ENCODE measurements at places on chromosomes 6 and 20. TPM values are rescaled to one million over a fixed set of nuclear protein-coding genes. Genes with fewer than 3 reads are reported as not detected.

DNA sequence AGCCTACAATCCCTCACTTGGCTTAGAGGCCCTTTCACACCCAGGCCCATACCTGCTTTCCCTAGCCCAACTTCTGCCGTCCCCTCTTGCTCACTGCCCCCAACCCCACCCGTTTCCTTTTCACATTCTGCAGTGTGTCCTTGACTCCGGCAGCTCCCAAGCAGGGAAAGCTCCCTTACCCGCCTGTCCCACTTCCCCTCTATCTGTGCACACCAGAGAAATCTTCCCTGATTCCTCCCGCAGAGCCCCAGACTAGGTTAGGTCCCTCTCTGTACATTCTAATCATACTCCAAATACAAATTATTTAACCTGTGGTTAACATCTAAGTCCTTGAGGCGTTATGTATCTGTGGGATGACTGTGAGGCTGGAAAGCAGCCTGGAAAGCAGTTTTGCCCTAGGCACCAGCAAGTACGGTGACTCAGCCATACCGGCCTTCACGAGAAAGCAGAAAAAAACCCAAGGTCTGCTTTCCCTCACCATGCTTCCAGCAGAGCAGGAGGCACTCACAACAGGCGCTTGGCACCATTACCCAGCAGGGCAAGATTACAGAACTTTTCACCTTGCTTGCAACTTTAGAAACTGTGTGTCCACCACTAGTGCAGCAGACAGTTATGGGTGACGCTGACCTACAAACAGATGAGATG is 22.3 kb downstream of the ELOVL5 start:
- DNase-seq = peak; percentile 66

GRCh38 chr6:155106456-155107115 is 111.5 kb downstream of the TIAM2 start:
- DNase-seq = no peak

- DNase-seq = no peak
Measured at GRCh38 chr6:16109659-16110305, 19.1 kb upstream of the MYLIP start.

- DNase-seq = no peak
Measured at GRCh38 chr6:75830959-75831885, 82.2 kb downstream of the MYO6 start.

DNA sequence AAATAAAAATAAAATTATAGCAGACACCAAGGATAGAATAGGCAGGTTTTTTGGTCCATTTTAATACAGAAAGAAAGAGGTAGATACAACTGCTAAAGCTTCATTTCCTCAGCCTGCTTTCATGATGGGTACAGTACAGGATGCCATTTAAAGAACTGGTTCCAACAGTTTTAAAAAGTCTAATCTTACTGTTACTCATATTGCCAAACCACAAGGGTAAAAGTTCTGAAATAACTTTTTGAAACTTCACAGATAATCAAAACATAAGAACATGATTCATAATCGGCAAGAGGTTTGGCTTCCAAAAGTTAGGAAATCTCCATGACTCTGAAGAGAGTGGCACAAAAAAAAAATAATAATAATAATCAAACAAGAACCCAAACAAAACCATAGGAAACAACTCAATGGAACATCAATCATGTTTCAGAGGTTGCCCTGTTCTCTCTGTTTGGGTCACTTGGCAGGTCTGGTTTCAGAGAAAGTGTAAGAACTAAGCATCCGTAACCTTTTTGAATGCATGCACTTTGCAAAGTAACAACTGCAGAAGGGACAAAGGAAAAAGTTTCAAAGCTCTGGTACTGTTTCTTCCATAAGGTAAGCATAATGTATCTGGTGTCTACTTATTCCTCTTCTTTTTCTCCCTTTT is 79.7 kb downstream of the SMLR1 start:
- no peak for DNase-seq

- no peak for DNase-seq
Measured at GRCh38 chr6:9710574-9710973, 704.3 kb downstream of the TFAP2A start.

- DNase-seq = no peak
Measured at GRCh38 chr6:138849791-138850190, 53.9 kb downstream of the ECT2L start.

GRCh38 chr20:40692240-40693011 is 3.4 kb upstream of the MAFB start:
- DNase-seq = no peak

DNA sequence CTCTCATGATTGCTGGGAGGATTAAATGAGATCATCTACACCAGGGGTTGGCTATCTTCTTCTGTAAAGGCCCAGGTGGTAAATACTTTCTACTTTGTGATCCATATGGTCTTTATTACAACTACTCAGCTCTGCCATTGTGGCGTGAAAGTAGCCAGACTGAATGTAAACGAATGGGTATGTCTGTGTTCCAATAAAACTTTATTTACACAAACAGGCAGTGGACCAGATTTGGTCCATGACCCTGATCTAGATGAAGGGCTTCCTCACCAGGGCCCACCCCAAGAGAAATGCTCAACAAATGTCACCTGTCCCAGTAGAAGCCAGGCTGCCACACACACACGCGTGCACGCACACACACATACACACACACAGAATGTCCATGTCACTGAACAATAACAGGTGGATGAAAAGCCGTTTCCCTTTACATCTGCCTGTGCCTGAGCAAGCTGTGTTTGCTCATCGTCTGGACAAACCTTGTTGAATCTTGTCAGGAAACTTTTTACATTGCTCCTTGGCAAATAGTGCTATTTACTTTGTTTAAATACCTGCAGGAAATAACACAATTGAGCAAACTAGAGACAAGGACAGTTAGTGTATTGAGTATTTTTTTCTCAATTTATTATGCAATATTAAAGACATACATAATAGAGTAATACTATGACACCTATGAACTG is 114.3 kb downstream of the EYA2 start:
- DNase-seq = no peak

DNA sequence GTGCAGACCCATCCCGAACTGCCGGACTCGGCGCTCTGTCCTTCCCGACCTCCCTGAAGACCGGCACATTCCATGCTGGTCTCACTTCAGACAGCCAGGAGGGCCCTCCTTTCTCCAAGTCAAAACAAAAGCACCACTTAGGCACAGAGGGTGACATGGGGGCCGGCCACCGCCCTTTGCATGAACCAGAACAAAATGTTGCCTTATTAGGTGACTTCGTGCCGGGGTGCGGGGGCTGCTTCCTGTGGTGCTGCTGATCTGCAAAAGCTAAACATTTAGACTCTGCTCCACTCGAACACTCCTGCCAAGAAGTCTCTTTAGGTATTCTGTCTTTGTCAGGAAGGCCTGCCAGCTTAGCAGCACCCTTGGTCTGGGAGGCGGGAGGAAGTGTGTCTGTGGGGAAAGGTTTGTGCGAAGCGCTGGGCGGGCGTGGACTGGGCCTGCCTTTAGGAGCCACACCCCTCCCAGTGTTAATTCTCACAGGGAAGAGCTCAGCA is 133.8 kb downstream of the SMOC2 start:
- DNase-seq = no peak

GRCh38 chr6:9708600-9708999 is 706.3 kb downstream of the TFAP2A start:
- no peak for DNase-seq

GRCh38 chr6:47485491-47486135 is 8.0 kb downstream of the CD2AP start:
- DNase-seq = no peak

DNA sequence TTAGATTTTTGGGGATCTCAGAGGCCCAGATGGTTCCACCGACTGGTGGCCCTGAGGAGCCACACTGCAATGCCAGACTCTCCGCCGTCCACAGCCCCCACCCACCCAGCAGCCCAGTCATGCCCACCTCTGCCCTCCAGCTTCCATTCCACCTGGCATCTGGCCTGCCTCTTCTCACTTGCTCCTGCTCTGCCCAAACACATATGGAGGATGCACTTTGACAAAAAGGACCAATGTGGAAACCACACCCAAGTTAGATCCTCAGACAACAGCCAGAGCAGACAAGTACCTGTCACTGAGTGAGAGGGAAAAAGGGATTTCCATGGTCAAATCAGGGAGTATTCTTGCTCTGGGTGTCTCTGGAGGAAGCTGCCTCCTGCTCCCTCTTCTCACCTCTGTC is 120.6 kb upstream of the NXT1 start:
- DNase-seq = no peak

- no peak for DNase-seq
Measured at GRCh38 chr6:155440398-155441111, 15.1 kb downstream of the NOX3 start.

- DNase-seq = no peak
Measured at GRCh38 chr6:147136057-147136456, 68.2 kb upstream of the STXBP5 start.

- no peak for DNase-seq
Measured at GRCh38 chr6:51559059-51559458, 528.4 kb downstream of the PKHD1 start.

- DNase-seq = no peak
Measured at GRCh38 chr20:54223751-54224150, 15.9 kb downstream of the PFDN4 start.

- no peak for DNase-seq
Measured at GRCh38 chr6:147463651-147464050, 44.8 kb upstream of the SAMD5 start.

- DNase-seq = no peak
Measured at GRCh38 chr20:58702859-58703648, 10.5 kb downstream of the NPEPL1 start.

GRCh38 chr6:69732045-69732444 is 64.8 kb downstream of the LMBRD1 start:
- DNase-seq = no peak

- DNase-seq = no peak
Measured at GRCh38 chr6:137657351-137657911, 163.2 kb upstream of the OLIG3 start.

- DNase-seq = no peak
Measured at GRCh38 chr20:55693641-55694040, 311.7 kb downstream of the CBLN4 start.

DNA sequence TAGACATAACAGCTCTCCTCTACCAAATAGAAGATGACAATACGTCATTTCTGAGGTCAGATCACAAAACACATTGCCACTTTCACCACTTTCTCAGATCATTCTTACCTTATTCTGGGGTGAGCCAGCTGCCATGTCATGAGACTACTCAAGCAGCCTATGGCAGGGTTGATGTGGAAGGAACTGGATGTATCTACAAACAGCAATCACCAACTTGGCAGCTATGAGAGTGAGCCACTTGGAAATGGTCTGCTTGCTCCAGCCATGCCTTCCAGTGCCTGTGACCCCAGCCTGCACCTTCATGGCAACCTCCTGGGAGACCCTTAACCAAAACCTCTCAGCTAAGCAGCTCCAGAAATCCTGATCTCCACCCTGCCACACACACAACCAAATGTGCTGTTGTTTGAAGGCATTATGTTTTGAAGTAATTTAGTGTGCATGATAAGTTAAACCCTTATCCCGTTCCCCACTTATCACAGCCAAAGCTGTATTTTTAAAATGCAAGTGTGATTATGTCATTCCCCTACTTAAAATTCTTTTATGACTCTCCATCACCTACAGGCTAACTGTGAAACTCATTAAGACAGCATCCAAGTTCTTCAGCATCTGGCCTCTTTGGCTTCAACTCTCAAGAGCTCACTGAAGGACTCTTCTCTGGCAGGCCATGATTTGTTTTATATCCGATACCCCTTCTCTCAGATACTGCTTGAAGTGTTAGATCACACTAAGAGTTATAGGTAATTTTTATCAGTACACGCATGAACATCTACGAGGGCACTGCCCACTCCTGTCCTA is 150.6 kb downstream of the LY86 start:
- no peak for DNase-seq

DNA sequence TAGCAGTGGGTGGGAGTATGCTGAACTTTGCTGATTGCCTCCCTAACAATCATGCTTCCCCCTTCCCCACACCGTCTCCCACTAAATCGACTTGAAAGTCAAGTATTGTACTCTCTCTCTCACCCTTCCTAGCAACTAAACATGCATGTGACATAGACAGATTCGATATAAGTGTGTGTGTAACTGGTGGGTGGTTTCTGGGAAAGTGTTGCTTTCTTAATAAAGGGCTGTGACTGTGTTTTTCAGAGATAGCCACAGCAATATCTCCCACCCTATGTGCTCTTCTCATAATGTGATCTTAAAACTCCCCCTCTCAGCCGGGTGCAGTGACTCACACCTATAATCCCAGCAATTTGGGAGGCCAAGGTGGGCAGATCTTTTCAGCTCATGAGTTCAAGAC is 49.3 kb upstream of the E2F3 start:
- no peak for DNase-seq

GRCh38 chr6:159831373-159831679 is 31.2 kb downstream of the PNLDC1 start:
- DNase-seq = no peak

DNA sequence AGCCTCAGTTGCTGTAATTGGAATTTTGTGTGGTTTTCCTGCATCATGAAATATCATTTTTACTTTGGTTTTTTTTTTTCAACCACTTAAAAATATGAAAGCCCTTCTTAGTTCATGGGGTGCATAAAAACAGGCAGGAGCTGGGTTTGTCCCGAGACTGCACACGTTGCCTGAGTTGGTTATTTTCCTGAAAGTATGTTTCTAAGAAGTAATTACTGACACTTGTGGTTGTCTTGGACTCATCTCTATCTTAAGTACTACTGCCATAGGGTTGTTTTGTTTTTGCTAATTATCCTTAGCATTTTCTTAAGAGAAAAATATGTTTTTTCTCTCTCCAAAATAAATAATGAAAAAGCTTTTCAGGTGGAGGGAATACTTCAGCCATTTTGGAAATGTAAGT is 40.1 kb downstream of the FAM120B start:
- DNase-seq = no peak

GRCh38 chr6:104166055-104166668 is 693.6 kb downstream of the HACE1 start:
- DNase-seq = no peak

DNA sequence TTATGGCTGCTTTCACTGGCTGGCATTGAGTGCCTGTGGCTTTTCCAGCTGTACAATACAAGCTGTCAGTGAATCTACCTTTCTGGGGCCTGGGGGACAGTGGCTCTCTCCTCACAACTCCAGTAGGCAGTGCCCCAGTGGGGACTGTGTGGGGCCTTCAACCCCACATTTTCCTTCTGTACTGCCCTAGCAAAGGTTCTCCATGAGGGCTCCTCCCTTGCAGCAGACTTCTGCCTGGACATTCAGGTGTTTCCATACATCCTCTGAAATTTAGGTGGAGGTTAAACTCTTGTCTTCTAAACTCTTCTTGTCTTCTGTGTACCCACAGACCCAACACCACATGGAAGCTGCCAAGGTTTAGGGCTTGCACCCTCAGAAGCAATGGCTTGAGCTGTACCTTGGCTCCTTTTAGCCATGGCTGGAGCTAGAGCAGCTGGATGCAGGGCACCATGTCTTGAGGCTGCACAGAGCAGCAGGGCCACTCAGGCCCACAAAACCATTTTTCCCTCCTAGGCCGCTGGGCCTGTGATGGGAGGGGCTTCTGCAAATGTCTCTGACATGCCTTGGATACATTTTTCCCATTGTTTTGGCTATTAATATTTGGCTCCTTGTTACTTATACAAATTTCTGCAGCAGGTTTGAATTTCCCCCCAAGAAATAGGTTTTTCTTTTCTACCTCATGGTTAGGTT is 9.6 kb downstream of the PEX7 start:
- no peak for DNase-seq

The CEBPB gene
- 24.9 TPM for total RNA-seq

The ANKRD66 gene
- total RNA-seq = not detected

The OR2J2 gene
- total RNA-seq = not detected

The TRAPPC3L gene
- not detected for total RNA-seq

The ZBTB2 gene
- 8.9 TPM for total RNA-seq

The IL20RA gene
- 0.22 TPM for total RNA-seq

The KCNG1 gene
- total RNA-seq = 10.5 TPM

The NMBR gene
- total RNA-seq = not detected
